ENCODE measurements at places on chromosomes 3 and 15.
A peak's percentile ranks its signal among the peaks of the same experiment; 100 is the strongest.

DNA sequence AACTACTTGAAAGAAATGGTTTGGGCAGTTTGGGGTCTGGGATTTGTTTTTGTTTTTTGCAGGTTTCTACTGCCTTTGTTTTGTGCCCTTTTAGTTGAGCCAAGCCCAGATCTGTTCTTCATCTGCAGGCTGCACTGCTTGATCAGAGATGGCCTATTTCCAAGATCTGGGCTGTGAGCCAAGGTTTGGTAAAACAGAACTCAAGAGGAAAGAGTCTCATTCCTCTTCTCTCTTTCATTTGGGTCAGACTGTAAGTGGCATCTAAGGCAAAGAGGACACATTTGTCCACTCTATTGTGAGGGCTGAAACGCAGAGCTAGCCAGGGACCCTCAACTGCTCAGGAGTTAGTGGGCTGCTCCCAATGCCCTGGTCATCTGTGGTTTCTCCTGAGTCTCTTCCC is 104.4 kb upstream of the UBE3A start:
- DNase-seq, result no peak

DNA sequence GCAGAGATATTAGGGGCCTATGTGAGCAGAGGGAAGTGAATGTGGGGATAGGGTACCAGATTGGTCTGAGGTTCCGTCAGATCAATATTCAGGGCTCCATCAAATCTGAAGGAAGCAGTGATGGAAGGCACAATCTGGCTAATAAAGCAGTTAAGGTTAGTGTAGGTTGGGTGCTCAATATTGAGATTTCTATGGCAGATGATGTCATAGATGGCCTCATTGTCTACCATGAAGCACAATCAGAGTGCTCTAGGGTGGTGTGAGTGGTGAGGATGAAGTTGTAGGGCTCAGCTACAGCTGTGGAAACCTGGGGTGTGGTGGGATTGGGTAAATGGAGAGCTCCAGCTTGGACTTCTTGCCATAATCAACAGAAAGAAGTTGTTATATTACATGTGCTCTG is 58.2 kb downstream of the NR2F2 start:
- DNase-seq, result no peak

DNA sequence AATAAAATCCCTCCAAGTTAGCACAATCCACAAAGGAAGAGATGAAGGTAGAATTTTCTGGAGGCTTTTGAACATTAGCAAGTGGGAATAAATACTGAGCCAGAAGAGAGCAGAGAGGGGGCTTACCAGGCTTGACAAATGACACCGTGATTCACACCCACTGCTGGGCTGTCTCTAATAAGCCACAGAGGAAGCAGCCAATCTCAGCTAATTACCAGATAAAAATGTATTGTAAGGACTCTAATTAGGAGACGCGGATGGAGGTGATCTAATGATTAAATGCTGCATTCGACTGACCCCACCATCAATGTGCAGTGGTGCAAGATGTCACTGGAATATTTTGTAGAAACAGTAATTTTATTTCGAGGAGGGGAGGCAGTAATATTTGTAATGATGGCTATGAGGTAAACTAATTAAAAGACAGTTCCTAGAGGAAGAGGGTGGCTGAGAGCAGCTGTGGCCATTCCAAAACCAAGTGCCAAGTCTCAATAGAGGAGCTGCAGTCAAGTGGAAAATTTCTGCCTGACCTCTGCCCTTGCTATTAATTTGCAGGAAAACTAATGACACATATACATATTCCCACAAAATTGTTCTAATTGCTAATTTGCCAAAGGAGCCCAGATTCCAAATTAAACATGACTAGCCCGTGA is 602.2 kb downstream of the FOXP1 start:
- no peak for DNase-seq

- DNase-seq, result no peak
Measured at GRCh38 chr15:68386587-68387288, 45.2 kb downstream of the ITGA11 start.

DNA sequence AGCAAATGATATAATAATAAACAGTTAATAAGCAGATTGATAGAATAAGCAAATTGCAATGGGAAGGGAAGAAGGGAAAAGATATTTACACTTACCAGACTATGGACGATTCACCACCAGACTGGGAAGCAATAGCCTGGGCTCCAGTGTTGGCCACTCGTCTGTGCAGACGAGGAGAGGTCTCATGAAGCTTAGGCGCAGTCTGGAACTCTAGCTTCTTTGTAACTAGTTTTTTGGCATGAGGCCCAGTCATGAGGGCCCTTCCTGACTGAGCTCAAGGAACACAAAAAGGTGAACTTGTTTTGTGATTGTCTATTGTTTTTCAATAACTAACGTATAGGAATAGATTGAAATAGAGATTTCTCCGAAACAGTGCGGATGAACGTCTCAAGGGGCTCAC is 63.3 kb upstream of the GATM start:
- no peak for DNase-seq

GRCh38 chr3:173653781-173654180 is 256.2 kb downstream of the NLGN1 start:
- no peak for DNase-seq

- peak; percentile 79 for DNase-seq
Measured at GRCh38 chr3:127455541-127456450, 134.7 kb downstream of the TPRA1 start.

DNA sequence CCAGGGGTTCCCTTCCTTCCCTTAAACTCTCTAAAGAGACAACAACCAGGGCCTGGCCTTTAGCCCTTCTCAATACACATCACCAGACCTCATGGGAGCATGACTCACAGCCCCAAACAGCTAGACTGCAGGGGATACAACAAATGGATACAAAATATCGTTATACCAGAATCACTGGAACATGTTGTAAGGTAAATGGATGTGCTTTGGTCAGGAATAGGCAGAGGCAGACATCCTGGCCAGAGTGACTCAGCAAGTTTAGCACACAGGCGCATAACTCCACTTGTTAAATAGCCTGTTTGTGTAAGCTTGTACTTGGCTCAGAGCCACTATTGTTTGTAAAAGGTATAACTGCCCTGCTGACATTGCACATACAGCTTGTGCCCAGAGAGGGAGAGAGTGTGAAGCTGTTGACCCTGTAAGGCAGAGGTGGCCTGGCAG is 18.3 kb downstream of the TMED3 start:
- DNase-seq, result no peak

GRCh38 chr3:15099364-15100098 is 583 bp upstream of the RBSN start:
- peak; percentile 17 for DNase-seq

GRCh38 chr3:179416681-179417080 is 34.6 kb downstream of the GNB4 start:
- no peak for DNase-seq

GRCh38 chr3:139421040-139421439 is 31.6 kb upstream of the COPB2 start:
- no peak for DNase-seq

GRCh38 chr3:33083958-33084357 is 13.0 kb downstream of the GLB1 start:
- no peak for DNase-seq
